ENCODE measurements at places on chromosomes 3 and 15.

- peak; percentile 32 for DNase-seq
These were observed 34.8 kb downstream of the ATG7 start for GRCh38 chr3:11306817-11307589.

DNA sequence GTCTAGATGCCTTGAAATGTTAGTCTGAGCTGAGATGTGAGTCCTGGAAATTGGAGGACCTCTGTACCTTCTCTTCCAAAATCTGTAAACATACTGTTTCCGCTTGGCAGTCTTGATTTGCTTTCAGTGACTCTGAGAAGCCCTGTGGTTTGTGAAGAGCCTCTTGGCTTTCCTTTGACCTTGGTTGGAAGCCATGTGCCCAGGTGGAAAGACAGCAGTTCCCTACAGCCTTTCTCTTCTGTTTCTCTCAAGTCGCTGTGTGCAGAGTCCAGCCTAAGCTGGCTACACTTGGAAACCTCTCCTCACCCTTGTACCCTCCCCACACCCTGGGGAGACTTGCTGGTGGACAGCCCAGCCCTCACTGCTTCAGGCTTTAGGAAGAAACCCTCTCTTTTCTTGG lies 129.8 kb upstream of the CTDSPL start:
- no peak for DNase-seq

DNA sequence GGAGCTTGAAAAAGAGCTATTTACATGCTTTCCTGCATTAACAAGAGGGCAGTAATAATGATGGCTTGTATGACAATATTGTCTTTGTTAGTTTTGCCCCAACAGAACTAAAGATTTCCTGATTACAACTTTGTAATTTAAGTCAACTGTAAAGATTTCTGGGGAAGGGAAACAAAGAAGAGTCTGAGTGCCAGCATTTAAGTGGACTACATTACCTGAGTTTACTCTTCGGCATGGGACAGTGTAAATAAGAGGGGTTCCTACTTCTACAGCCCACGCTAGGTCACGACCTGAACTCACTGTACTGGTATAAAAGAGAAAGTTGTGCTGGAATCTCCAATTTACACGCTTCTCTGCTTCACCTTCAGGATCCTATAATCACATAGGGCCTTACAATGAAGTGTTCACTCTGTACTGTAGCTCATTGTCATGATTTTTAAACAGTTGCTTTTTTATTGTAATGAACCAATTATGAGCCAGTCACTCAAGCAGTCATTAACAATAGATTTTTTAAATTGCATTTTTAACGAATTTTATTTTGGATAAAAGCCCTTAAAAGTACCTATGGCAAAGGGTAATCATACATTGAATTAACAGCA lies 39.6 kb downstream of the DPH6 start:
- no peak for DNase-seq

DNA sequence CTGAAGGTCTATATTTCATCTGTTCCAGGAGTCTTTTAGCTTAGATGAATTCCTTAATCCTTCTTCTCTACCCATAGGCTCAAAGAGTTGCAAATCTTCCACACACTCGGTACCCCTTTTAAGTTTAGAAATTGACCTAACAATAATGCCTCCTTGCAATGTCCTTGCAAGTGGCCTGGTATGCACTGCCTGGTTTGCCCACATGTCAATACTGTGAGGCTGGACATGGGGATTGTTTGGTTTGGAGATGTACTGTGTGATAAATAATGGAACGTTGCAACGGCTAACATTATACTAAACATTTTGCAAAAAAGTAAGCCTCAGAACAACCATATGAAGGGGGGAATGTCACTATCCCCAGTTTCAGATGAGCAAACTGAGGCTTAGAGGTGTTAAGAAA lies 22.4 kb upstream of the TPM1 start:
- DNase-seq: no peak

- DNase-seq: no peak
These were observed 51.8 kb upstream of the CGNL1 start for GRCh38 chr15:57324590-57324890.

GRCh38 chr15:32781781-32782180 lies 64.0 kb downstream of the GREM1 start:
- DNase-seq: no peak

GRCh38 chr3:120130656-120131055 lies 36.4 kb upstream of the GSK3B start:
- no peak for DNase-seq

DNA sequence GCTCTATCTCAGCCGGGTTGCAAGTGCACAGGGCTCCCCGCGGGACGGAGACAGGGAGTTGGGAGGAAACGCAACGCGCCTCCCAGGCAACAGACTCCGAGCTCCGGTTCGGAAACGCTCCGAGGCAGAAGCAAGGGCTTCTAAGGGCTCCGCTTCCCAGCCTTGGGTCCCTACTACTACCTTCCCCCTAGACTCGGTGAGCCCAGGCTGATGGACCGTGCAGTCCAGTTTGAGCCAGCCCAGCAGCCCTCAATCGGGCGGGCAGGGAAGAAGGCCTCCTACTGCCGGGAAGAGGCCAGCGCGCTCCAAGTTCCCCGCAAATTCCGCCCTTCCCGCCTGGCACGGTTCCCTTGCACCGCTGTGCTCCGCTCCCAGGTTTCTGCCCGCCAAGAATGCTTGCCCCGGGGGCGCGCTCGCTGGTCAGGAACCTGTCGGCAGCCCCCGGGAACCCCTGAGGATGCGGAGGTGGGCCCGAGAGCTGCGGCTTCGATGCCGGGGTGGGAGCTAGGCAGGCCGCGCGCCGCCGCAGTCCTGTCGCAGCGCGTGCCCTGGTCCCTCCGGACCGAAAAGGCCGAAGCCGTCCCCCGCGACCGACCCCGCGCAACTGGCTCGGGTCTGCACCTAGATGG lies 728 bp downstream of the TRANK1 start:
- DNase-seq: peak; percentile 19

GRCh38 chr15:93497291-93497690 lies 408.3 kb upstream of the RGMA start:
- DNase-seq: no peak

- DNase-seq: no peak
These were observed 11.3 kb upstream of the LIMD1 start for GRCh38 chr3:45583021-45583851.

- no peak for DNase-seq
These were observed 121.6 kb downstream of the TFDP2 start for GRCh38 chr3:142027735-142028134.

DNA sequence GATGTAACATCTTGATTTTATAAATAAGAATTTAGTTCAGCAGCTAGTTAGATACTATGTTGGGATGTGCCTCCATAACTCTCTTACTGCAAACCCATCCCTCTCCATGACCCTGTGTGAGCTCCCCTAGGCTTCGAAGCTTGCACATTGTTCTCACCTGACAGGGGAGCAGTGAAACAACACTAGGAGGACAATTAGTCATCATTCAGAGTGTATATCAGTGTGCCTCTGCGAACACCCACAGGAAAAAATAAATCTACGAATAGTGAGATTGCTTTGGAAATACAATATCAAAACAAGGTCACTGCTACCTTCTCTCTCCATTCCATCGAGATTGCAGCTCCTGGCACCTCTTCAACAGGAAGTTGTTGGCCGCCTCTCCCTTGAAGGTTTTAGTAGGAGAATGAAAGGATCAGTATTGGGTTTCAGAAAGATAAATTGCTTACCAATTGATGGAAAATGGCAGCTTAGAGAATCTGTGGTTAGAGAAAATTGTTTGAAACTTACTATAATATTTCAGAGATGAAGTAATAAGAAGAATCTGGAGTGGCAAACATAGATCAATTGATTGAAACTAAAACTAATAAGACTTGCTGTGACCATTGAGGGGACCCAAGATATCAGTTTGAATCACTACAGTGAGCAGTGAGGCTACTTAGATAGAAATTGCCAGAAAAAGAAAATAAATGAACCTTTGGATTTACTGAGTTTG lies 103.2 kb downstream of the CHL1 start:
- DNase-seq: no peak

DNA sequence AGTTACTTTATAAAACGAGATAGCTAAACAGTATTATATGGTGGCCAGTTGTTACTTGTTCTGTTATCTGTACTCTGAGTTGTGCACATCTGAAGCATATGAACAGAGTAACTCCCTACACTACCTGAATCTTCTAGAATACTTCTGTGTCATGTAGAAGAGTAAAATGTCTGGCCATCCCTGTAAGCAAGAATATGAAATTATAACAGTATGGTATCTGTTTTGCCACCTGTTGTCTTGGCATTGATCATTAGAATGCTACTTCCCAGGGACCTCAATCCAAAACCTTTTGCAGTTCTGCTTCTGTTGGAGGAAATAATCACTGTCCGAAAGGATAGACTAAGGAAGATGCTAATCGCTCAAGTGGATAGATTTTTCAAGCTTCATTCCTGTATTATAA lies 1.9 kb downstream of the TEX9 start:
- no peak for DNase-seq

DNA sequence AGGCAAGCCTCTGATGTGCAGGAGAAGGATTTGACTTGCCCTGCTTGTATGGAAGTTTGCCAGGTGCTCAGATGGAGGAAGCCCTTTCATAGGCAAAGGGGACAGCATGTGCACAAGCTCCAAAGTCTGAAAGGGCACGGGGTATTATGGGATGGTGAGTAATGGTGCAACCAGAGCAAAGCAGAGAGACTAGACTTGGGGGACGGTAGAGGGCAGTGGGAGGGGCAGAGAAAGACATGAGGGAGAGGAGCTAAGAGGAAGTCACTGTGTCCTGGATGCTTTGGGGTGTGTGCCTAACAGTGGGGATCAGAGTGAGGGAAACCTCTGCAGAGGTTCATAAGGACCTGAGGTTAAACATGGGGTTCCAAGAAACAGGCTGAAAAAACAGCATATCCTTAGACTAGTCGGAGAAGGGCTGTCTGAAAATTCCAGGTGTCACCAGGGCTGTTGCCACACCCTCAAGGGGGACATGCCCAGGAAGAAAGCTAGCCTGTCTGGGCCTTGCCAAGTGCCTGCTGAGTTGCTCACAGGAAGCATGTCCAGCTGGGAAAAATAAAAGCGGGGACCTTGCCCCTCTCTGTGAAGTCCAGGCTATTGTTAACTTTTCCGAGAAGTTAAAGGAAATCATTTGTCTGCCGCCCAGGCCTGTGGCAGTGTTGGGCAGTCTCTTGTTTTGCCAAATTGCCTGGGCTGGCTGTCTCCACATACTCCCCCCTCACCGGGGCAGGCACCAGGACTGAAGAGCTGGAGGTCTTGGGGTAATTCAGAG lies 47.1 kb downstream of the HRH1 start:
- DNase-seq: no peak

DNA sequence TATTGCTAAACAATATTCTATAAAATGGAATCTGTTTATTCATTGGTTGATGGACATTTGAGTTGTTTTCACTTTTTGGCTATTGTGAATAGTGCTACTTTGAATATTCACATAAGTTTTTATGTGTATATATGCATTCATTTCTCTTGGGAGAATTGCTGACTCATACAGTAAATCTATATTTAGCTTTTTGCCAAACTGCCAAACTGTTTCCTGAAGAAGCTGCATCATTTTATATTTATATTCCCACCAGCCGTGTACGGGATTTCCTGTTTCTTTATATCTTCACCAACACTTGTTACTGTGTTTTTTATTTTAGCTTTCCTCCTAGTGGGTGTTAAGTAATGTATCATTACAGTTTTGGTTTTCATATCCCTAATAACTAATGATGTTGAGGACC lies 12.5 kb upstream of the TCAIM start:
- DNase-seq: no peak

- no peak for DNase-seq
These were observed 648 bp downstream of the AMIGO3 start for GRCh38 chr3:49718858-49719213.

- no peak for DNase-seq
These were observed 185.2 kb downstream of the CPNE4 start for GRCh38 chr3:131849616-131850015.
